PC-9 (cell line): ENCODE measurements at places on chromosomes 6 and 20. TPM values are rescaled to one million over a fixed set of nuclear protein-coding genes. Genes with fewer than 3 reads are reported as not detected.

The HLA-DRB1 gene
- total RNA-seq, result 2.3 and 3.1 TPM in 2 replicates

The SUMO4 gene
- 1.8 TPM in 2 replicates for total RNA-seq

The TMEM14C gene
- total RNA-seq, result 154 and 166 TPM in 2 replicates

GRCh38 chr6:158158123-158158522 is 9.9 kb downstream of the SERAC1 start:
- no peak for DNase-seq
- no peaks in the 10 kb centered on the region for H3K27me3 ChIP-seq
- H3K4me1 ChIP-seq, result no peaks in the 10 kb centered on the region
- H3K27ac ChIP-seq, result no peak overlapping the region

- DNase-seq, result no peak
- no peaks in the 10 kb centered on the region for H3K4me1 ChIP-seq
- no peaks in the 10 kb centered on the region for H3K36me3 ChIP-seq
- H3K27ac ChIP-seq, result no peak overlapping the region
- H3K27me3 ChIP-seq, result no peaks in the 10 kb centered on the region
- H3K4me3 ChIP-seq, result no peak overlapping the region
These were observed 123.2 kb upstream of the THEMIS start for GRCh38 chr6:128024046-128024445.

DNA sequence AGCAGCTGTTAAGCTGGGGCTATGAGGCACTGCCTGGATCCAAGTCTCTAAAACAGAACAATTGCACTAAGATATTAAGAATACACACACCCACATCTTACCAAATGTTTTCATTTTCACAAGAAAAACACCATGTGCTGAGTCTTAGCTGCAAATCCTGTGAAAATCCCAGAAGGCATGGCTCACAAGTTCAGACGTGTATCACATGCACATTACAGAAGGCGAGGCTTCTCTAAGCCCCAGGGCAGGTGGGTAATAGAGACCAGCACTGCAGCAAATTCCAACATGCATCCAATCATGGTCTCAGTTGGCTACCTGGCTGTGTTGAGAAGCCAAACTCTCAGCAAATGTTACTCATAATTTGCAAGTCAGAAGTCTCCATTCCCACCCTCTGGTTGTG is 16.2 kb upstream of the CST3 start:
- DNase-seq, result no peak
- no peaks in the 10 kb centered on the region for H3K27me3 ChIP-seq
- no peak overlapping the region for H3K27ac ChIP-seq
- no peaks in the 10 kb centered on the region for H3K36me3 ChIP-seq

GRCh38 chr6:43457643-43458042 is 2.3 kb upstream of the DLK2 start:
- no peaks in the 10 kb centered on the region; the same call in 1 of the 2 replicates for H3K36me3 ChIP-seq
- 0 out of 2 replicates have a peak, but pooled peaks cover 14% of the 10 kb centered on the region for H3K4me1 ChIP-seq
- DNase-seq, result no peak
- peak overlapping the region; percentile 53; the same call in 1 of the 2 replicates for H3K4me3 ChIP-seq

DNA sequence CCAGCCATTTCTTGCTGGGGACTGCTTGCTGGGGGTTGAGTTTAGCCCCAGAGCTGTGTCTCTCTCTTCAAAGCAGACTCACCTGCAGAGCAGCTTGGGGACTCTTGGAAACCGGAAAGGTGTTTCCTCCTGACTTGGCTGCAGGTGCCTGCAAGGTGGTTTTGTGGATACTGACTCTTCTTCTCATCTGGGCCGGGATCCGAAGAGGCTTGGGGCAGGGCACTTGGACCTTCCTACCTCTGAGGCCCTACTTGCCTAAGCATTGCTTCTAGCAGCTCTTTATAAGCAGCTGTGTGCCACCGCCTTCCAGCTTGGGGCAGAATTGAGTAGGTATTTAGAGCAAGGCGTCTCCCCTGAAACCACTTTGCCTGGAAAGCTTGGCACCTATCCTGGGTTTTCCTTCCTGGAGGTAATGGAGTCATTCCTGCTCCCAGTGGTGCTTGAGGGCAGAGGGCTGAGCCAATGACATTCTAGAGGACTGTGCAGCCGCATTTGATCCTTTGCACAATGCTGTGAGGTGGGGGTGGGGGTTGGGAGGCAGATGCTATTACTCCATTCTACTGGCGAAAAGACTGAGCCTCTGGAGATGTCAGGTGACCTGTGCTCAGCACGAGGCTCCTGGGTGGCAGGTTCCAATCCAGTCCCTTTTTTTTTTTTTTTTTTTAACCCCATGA is 3.4 kb upstream of the CTSZ start:
- H3K4me1 ChIP-seq, result peaks cover 52% of the 10 kb centered on the region
- H3K4me3 ChIP-seq, result peak overlapping the region; percentile 12; the same call in 1 of the 2 replicates
- H3K27ac ChIP-seq, result peak overlapping the region; percentile 68
- H3K27me3 ChIP-seq, result no peaks in the 10 kb centered on the region
- no peaks in the 10 kb centered on the region for H3K36me3 ChIP-seq

DNA sequence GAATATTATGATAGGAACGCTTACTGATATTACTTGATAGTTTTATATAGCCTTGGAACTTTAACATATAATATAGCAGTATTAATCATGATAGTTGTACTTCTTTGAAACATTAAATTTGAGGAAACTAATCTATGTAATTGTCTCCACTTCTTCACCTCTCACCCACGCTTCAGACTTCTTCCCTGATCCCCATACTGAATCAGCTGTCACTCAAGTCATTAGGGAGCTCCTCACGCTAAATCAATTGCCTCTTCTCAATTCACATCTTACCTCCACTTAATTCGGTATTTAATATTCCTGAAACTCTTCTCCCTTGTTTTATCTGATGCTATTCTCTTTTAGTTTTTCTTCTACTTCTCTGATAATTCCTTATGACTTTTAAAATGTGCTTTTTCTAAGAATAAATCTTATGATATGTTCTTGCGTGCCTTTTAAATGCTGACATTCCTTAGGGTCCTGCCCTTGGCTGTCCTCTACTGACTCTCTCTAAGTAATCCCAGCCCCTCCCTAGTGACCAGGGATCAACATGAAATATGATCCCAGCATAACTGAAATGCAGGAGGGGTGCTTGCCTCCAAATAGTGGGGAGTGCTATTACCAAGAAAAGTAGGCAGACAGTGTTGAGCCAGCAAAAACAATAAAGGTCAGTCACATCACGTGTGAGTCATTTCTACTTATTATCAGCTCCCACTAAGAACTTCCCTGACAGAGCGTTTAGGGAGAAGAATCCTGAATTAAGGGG is 9.9 kb downstream of the ANKRD66 start:
- H3K27ac ChIP-seq, result no peak overlapping the region
- DNase-seq, result no peak
- H3K4me1 ChIP-seq, result peaks cover 9% of the 10 kb centered on the region; the same call in 1 of the 2 replicates

- H3K36me3 ChIP-seq, result no peaks in the 10 kb centered on the region
- peak overlapping the region; percentile 88 for H3K27ac ChIP-seq
- no peak overlapping the region; the same call in 1 of the 2 replicates for H3K4me3 ChIP-seq
- DNase-seq, result no peak
- H3K27me3 ChIP-seq, result no peaks in the 10 kb centered on the region
- H3K4me1 ChIP-seq, result peaks cover 20% of the 10 kb centered on the region
These were observed 121.8 kb upstream of the SLC35B3 start for GRCh38 chr6:8557014-8557748.

DNA sequence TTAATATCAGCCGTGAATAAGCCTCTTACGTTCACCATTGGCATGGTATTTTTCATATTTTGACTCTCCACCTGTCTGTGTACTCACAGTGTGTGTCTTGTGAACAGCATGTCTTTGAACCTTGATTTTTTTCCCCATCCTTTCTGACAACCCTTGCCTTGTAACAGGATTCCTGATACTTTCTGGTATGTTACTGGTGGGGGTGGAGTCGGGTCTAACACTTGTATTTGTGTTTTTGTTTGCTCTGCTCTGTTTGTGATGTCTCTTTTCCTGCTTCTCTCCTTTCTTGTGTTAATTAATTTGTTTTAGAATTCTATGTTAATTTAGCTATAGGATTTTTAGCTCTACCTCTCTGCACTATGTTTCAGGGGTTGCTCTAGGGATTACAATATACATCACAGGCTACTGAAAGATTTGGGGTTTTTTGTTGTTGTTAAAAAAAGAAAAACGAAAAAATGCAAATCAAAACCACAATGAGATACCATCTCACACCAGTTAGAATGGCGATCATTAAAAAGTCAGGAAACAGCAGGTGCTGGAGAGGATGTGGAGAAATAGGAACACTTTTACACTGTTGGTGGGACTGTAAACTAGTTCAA is 245.1 kb downstream of the CDH4 start:
- H3K27me3 ChIP-seq, result peaks cover 69% of the 10 kb centered on the region
- H3K27ac ChIP-seq, result no peak overlapping the region
- no peaks in the 10 kb centered on the region for H3K4me1 ChIP-seq
